Fibroblast of skin of left quadriceps (primary cell): ENCODE measurements at places on chromosomes 6 and 20.

- peak; percentile 76 for DNase-seq
Measured at GRCh38 chr20:51434580-51435247, 107.8 kb downstream of the NFATC2 start.

DNA sequence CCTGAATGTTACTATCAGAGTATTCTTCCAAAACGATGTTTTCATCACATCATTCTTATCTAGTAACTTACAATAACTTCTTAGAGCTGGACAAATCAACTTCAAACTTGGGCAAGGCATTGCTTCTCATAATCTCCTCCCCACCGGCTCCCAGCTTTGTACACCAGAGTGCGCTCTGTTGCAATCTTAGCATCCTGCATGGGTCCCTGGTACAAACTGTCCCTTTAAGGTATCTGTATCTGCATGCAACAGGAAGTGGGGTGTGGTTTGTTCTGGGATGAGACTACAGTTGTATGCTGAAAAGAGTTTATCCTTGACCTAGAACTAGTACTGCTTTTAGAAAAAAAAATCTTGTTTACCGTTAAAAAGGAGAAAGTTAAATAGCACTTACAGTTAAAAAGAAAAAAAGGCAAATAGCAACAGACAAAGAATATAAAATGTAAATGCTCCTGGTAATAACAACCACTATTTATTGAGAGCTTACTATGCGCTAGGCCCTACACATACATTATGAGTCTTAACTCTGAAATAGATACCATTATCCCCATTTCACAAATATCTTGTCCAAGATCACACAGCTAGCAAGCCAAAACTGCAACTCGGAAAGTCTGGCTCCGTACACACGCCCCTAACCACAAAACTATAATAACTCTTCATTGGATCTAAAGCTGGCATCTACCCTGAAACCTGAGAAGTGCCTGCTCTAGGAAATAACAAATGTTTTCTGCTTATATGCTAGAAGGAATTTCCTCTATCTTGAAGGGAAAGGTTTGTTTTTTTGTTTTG, 9.8 kb upstream of the HECA start:
- no peak for DNase-seq

GRCh38 chr6:15754035-15754705, 91.3 kb upstream of the DTNBP1 start:
- peak; percentile 52 for DNase-seq

GRCh38 chr6:130675072-130675471, 152.1 kb upstream of the SMLR1 start:
- no peak for DNase-seq

GRCh38 chr20:21090111-21090618, 16.0 kb downstream of the LINC00237 start:
- DNase-seq: no peak

DNA sequence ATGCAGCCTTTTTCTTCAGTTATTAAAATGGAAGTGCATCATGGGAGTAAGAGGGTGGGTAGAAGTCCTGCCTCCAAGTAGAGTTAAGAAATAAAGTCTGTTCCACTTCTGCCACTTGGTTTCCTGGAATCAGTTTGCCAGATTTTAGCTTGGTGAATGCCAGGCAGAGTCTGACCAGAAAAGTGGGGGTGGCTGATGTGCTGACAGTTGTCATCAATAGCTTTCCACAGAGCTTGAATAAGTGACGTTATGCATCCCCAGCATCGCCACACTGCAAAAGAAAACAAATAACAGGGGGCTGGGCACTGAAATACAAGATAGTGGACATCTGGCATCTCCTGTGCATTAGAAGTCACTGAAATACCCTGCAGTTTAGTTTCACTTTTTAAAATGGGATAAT, 30.8 kb upstream of the CEP162 start:
- DNase-seq: no peak

DNA sequence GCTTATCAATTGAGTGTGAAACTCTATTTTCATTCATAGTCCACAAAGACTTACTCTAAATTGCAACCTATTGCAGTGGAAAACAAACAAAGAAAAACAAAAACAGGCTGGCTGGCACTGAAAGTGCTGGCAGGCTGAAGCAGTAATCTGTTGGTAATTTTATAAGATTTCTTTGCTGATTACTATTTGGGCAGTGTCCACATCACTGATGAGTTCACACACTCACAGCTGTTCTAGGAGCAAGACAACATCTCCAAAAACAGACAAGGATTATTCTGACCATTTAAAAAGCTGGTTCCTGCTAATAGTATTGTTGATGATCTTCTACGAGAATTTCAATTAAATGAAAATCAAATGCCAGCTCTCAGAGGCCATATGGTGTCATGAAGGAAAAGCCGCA, 26.9 kb downstream of the MARCKS start:
- no peak for DNase-seq

DNA sequence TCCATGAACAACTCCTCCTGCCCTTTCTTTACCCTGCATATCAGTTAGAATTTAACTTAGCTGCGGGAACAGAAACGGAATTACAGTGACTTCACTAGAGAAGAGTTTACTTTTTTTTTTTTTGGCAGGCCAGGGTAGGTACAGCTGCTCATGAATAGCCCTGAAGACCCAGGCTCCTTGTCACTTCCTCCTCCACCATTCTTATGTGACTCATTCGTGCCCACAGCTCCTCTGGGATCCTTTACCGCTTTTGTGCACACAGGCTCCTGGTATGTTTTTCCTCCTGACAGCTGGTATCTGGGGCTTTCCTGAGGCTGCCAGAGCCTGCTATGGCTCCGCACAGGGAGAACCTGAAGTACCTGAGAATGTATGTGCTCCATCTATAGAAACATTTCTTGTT, 3.9 kb upstream of the KCNS1 start:
- DNase-seq: no peak

DNA sequence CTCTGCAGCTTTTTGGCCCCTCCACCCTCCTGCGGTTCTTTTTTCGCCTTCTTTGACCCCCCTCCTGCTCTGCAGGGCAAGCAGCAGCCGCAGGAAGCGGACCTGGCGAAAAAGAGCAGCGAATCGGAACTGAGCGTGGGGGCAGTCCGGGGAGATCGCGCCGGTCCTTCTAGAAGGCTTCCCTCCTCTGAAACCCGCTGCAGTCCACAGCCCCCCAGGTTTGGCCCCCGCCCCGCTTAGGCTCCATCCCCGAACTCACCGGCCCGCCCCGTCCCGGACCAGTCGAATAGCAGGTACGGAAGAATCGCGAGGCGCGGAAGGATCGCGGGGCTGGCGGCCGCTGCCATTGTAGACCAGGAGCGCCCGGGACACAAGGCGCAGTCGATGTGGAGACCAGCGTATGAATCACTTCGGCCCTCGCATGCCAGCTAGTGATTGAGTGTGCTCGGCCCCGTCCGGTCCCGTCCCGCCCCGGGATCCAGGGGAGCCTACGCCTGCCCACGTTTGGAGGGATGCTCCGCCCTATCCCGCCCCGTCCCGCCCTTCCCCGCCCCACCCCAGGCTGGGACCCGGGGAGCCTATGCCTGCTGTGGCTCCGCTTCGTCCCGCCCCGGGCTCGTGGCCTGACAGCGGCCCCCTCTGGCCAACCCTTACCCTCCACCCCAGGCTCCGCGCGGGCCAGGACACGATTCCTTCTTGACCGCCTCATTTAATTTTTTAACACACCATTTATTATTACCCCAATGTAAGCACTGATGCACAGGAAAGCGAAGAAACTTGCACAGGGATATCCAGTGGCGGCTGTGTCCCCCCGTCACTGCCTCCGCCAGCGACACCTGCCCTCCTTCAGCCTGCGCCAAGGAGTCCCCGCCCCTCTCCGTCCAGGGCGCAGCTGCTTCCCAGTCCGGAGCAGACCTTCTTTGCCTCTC, at the start of gene ULBP3:
TSS of gene ULBP3 (minus strand) at position 402 of the 929 bp plus-strand sequence. CDS start at position 347, 55 bp downstream.
- DNase-seq: peak; percentile 81

DNA sequence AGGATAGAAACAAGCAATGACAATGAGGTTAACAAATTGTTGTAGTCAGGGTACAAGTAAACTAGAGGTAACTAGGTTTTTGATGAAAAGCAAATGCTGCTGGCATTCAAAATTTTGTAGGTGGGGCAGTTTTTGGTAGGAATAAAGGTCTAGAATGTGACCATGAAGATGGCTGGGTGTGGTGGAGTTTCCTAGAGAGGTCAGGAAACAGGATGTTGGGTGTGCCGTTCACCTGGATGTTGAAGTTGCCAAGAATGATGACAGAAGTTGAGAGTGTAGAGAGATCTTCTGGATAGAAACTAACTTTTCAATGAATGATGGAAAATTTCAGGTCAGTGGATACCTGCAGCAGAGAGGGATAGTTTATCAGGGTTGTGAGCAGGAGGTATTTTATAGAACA, 22.7 kb downstream of the MAPK14 start:
- no peak for DNase-seq

DNA sequence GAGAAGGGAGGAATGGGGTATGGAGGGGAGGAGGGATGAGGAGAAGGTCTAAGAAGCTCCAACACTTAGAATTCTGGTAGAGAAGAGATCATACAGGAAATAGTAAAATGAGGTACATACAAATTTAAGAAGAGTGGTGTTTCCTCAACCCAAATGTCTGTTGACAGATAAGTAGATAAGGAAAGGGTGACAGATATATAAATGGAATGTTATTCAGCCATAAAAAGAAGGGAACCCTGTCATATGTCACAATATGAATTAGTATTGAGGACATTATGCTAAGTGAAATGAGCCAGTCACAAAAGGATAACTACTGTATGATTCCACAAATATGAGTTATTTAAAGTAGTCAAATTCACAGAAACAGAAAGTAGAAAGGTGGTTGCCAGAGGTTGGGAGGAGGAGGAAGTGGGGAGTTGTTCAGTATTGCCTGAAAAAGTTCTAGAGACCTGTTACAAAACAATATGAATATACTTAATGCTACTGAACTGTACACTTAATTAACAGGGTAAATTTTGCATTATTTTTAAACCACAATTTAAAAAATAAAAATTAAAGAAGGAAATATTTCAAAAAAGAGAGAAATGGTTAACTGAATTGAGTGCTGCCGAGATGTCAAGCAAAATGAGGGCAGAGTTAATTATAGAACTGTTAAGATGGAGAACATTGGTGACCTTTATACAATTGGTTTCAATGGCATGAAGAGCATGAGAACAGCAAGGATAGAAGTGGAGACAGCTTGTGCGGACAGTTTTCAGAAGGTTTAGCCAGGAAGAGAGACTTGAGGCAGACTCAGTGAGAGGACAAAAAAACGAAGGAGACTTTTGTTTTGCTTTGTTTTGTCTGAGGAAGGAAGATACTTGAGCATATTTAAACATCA, 47.6 kb upstream of the ADGRF4 start:
- DNase-seq: no peak

DNA sequence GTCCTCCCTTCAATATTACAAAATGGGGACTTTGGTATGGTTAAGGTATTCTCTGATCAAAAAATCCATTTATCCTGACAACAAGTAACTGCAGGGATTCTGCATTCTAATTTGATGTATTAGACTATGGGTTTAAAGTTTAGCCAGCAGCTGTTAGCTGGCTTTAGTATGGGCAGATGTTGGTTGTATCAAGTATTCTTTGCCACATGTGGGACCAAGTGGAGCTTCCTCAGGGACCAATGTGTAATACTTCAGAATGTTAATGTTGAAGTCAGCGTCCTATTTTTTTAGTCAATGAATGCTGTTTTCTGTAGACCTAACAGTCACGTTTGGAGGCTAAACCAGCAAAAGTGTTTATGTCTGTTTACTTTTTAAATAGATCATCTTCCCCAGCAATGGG, 41.4 kb downstream of the MOXD1 start:
- no peak for DNase-seq

GRCh38 chr6:10963113-10963512, 76.3 kb downstream of the SYCP2L start:
- no peak for DNase-seq

GRCh38 chr6:127486934-127487333, 27.7 kb upstream of the KIAA0408 start:
- no peak for DNase-seq

DNA sequence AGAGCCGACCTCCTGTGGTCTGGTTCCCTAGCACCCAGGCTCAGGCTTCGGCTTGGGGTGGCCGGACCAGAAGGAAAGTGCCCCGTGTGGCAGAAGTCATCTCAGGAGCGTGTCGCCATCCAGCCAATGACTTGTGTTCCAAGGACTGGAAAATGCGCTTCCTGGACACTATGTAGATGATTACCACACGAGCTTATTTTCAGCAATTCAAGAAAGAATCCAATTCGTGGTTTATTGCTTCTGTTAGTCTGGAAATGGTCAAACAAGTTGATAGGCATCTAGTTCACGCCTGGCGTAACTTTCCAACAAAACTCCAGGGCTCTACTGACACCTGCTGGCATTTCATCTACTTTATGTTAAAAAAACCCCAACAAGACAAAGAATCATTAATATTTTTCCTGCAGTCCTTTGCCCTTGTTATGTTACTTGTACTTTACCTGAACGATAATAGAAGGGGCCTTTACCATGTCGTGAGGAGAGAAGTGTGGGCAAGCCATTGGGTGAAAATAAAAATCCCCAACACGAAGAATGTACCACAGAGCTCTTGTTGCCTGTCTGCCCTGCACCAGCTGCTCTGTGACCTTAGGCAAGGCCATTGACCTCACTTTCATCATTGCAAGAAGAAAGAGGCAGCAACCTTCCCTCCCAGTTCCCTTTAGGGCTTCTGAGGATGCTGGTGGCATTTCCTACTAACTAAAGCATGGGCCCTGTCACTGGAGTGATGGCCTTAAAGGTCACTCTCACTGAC, 154.7 kb upstream of the LAMP5 start:
- peak; percentile 59 for DNase-seq

DNA sequence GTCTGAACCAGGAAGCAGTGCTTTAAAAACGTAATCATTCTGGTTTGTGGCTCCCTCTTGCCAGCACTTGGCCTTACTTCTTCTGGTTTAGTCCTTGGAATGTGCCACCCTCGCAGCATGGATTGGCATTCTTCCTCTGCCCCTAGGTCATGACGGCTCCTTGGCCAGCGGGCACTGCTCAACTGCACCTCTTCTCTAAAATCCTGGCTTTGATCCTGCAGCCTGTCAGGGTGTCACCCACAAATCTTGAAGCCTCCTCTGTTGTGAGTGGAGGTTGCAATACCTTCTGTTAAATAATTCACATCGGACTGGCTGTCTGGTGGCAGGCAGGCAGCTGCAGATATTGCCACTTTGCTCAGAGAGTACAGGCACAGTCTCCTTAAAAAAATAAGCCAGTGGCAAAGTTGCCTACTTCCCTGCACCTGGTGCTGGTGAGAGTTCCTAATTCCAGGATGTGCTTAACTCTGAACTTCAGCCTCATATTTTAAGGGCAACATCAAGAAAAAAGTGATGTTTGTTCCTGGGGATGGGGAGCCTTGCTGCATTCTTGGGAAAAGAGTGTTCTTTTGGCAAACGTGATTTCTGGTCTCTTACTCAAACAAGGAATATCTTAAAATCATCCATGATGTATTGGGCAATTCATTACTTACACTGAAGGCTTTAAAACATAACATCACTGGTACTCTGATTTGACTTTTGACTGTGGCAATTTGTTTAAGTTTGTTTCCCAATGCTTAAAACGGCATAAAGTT, 179.8 kb downstream of the FOXA2 start:
- DNase-seq: no peak

- no peak for DNase-seq
Measured at GRCh38 chr6:52000064-52000463, 87.3 kb downstream of the PKHD1 start.

- no peak for DNase-seq
Measured at GRCh38 chr20:5718896-5719595, 31.2 kb upstream of the SHLD1 start.
